ENCODE measurements at places on chromosomes 5 and 9.

DNA sequence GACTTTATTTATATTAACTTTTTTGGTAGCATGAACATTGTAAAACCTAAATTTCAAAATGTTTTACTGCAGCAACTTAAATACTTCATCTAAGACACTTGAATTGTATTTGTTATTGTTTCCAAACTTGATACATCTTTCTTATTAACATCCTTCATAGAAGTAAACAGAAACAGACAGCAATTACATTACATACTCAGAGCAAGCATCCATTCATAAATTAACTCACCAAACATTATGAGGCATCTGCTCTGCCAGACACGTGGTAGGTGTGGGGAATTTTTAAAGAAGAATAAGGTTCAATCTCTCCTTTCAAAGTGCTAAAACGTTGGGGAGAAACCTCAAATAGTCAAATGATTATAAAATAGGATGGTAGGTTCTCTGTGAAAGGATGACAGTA lies 130.8 kb downstream of the MUSK start:
- no peak for DNase-seq

GRCh38 chr5:79576606-79577289 lies 35.5 kb upstream of the TENT2 start:
- DNase-seq: no peak

GRCh38 chr5:31213257-31213656 lies 19.8 kb downstream of the CDH6 start:
- no peak for DNase-seq

GRCh38 chr9:90925581-90926257 lies 124.1 kb downstream of the SYK start:
- DNase-seq: peak; percentile 75

DNA sequence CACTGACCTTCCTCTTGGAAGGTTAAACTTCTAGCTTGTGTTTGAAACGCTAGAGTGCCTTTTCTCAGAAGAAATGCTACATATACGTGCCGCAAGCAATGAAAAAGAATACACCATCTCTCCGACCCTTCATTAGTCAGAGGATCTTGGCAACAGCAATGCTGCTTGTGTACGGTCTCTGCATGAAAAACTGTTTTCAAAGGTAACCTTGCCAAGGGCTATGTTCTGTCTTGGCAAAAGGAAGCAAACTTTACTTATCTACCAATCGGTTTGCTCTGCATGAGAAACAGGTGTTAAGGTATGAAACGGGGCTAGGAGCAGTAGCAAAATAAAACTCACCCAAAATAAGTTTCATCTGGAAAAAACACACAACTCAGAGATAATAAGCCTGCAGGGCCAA lies 297.8 kb downstream of the FBXL17 start:
- DNase-seq: no peak

- peak; percentile 63 for DNase-seq
Measured at GRCh38 chr5:177312649-177313181, 1.0 kb upstream of the MXD3 start.

GRCh38 chr9:133758228-133758627 lies 20.1 kb upstream of the SARDH start:
- DNase-seq: no peak

DNA sequence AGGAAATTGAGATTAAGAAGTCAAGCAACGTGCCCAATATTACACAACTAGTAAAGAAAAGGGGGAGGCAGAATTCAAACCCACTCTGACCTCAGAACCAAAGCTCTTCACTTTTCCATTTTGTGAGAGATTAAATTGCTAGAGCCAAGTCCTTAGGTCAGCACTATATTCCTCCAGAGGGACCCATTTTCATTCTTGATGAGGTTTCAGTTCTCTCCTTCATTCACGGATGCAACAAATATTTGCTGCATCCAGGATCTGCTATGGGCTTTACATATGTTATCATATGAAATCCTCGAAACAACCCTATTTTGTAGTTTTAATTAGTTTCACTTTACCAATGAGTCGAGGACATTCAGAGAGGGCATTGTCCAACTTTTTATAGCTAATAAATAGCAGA lies 239.2 kb downstream of the EFNA5 start:
- DNase-seq: no peak

GRCh38 chr5:39654715-39655114 lies 229.9 kb upstream of the DAB2 start:
- no peak for DNase-seq

DNA sequence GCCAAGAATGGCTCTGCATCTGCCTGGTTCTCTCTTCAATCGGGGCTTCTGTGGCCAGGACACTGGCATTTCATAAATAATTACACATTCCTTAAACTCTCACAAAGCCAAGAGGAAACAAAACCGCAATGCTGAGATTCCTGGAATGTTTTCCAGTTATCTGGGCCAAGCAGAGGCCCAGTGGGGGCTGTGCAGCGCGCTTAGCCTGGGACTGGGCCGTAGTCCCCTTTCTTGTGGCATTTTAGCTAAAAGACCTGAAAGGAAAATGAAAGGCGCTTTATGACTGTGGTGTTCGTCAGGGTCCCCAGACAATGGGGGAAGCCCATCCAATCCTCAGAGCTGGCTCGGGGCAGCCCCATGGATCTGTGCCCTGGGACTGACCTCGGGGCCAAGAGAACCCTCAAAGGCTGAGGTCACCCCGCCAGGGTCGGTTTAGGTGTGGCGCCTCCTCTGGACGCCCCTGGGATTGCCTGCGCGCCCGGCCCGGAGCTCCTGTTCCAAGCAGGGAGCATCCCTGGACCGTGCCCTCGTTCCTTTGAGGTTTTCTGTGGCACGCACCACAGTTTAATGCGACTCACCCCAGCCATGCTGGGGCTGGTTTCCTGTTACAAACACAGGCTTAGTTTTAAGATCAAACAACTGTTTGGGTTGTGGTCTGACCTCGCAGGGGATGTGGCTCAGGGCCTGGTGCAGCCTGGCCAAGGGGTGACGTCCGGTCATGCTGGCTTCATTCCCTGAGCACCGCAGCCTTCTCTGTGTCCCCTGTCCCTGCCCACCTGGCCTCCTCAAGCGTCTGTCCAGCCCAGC lies 51.5 kb upstream of the NKD2 start:
- peak; percentile 99 for DNase-seq

DNA sequence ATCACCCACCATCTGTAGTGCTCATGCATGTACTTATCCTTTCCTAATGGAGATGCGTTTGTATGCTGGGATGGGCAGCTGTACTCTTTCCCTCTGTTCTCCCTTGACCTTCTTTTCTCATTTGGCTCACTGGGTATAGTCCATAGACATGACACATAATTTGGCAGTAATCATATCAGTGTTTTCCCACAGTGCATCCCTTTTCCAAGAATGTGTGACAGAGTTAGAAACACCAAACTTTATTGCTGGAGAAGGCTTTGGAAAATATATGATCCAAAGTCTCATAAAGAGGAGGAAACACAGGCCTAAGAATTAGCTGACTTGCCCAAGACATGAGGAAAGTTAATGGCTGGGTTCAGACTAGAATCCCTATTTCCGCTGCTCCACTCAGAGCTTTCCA lies 1233.4 kb upstream of the DMAC1 start:
- no peak for DNase-seq

DNA sequence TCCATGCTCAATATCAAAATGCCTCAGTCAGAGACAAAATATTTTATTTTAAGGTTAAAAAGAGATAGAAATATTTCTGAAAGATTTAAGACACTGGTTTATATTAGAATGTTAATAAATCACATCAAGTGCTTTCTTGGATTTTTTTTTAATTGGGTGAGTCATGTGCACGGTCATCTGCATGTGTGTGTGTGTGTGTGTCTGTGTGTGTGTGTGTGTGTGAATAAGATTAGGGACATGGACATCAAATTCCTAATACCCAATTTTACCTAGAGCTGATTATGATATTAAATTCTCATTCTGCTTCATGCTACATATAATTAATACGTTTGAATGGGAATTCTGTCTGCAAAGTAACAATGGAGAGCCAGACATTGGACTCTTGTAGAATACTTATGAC lies 122.9 kb downstream of the BASP1 start:
- no peak for DNase-seq

DNA sequence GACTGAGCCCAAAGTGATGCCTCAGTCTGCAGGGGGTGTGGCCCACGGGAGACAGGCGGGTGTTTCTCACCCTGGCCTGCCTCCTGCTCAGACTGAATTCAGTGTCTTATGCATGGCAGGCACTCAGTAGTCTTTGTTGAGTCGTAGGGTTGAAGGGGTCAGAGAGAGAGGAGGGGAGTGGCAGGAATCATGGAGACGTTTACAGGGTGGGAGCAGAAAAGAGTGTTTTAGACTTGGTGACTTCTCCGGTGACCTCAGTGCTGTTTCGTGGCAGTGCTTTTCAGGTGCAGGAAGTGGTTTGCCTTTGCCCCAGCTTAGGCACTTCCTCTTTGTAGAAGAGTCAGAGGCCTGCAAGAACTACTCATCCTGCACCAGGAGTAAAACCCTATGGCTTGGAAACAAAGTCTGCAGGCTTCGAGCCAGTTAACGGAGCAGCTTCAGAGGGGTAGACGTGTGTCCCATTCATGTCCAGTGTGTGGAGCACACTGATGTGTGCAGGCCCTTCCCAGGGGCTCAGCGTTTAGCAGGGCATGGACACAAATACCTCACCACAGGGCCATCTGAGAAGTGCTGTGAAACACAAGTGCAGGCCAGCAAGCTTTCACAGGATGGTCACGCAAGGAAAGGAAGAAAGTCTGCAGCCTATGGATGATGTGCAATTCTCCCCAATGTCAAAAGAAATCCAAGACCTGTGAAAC lies 24.5 kb upstream of the SEMA4D start:
- DNase-seq: no peak

- no peak for DNase-seq
Measured at GRCh38 chr5:120446901-120447300, 17.2 kb upstream of the PRR16 start.

DNA sequence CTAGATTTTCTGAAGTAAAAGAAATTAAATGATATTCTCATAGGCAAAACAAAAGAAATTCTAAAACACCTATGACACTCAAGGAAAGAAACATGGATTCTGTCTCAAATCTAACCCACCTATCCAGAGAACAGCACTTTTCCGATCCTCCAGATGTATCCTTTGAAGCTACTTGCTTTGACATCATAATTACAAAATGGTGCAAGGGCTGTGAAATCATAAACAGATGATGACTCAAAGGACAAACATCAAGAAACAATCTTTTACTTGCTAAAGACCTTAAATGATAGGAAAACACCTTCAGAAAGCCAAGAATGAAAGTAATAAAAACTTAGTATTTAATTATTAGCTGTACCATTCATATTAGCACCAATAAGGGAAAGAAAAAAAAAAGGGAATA lies 202.6 kb downstream of the DENND1A start:
- no peak for DNase-seq

DNA sequence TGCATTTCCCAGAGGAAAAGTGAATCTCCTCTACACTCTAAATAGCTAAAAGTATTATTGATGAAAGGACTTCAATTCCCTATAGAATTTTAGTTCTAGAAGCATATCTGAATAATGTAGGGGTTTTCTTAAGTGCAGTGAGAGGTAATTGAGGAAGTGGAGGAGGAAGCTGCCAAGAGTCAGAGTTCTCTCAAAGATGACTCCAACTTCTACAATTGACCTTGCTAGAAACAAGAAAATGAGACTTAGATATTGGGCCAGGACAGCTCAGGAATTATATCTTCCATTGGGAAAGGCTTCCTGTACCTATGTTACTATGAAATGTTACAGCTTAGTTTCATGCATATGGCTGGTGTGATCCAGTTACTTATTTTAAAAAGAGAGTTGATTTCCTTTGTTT lies 10.4 kb upstream of the F2R start:
- DNase-seq: no peak

GRCh38 chr9:134177624-134178393 lies 13.4 kb upstream of the RNU6ATAC start:
- DNase-seq: no peak

- no peak for DNase-seq
Measured at GRCh38 chr9:89454498-89455355, 43.2 kb downstream of the SEMA4D start.

DNA sequence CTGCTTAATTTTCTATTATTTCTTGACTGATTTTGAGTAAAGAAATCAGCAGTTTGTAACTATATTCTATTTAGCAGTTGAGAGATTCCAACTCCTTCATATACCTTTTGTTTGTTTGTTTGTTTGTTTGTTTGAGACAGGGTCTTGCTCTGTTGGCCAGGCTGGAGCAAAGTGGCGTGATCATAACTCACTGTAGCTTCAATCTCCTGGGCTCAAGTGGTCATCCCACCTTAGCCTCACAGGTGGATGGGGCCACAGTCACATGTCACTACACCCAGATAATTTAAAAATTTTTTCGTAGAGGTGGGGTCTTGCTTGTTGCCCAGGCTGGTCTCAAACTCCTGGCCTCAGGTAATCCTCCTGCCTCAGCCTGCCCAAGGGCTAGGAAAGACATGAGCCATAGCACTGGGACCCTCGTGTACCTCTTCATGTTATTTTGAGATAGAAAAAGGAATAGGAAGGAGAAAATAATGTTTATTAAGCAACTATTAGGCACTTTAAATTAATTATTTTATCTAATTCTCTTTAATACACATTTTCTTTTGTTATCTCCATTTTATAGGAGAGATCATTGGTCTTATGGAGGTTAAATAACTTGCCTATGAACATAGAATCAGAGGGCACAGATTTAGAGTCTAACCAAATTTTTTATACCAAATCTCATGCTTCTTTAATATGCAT lies 133.0 kb downstream of the ZNF608 start:
- no peak for DNase-seq

GRCh38 chr5:157486861-157487260 lies 26.8 kb downstream of the NIPAL4 start:
- DNase-seq: no peak

DNA sequence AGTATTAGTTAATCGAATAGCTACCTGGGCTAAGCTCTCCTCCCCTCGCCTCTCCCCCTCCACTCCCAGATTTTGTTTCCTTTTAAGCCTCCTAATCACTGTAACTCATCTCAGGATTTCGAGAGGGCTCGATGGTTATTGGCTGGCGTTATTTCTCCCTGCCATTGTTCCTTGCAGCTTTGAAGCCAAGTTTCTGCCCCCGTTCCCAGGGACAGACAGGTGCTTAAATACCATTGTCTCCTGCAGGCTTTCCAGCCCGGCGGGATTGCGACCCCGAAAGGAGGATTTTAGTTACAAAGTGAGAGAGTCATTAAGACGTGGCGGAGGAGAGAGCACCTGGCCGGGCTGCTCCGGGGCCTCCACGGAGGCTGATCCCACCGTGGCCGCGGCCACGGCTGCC lies 46.2 kb downstream of the ASS1 start:
- no peak for DNase-seq

DNA sequence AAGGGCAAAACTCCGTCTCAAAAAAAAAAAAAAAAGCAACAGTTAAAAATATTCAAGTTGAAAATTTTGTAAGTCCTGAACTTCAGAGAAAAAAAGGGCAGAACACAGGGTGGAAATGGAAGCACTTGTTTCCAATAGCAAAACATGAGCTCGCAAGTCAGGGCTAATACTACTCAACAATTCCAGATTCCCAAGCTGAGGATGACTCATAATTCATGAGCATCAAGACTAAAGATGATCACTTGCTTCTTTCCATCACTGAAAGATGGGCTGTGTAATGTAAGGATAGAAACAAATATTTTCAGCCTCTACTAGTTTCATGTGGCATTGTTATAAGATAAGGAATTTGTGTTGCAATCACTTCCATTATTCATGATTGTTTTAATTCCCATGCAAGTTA lies 33.5 kb upstream of the FST start:
- no peak for DNase-seq

- no peak for DNase-seq
Measured at GRCh38 chr9:138009016-138009802, 131.6 kb downstream of the CACNA1B start.

Data from RPMI7951 (cell line).